ENCODE measurements at places on chromosomes 4 and X. TPM values are rescaled to one million over a fixed set of nuclear protein-coding genes. Genes with fewer than 3 reads are reported as not detected.
A peak's percentile ranks its signal among the peaks of the same experiment; 100 is the strongest.

Gene EPHA5
- total RNA-seq: 1.9 TPM

Gene GLUD2
- 0.33 TPM for total RNA-seq

- no peaks in the 10 kb centered on the region for H3K4me1 ChIP-seq
- H3K36me3 ChIP-seq: no peaks in the 10 kb centered on the region
- no peak overlapping the region for H3K27ac ChIP-seq
- H3K27me3 ChIP-seq: no peaks in the 10 kb centered on the region
Observed at GRCh38 chr4:170391066-170391740, 301.4 kb upstream of the AADAT start.

DNA sequence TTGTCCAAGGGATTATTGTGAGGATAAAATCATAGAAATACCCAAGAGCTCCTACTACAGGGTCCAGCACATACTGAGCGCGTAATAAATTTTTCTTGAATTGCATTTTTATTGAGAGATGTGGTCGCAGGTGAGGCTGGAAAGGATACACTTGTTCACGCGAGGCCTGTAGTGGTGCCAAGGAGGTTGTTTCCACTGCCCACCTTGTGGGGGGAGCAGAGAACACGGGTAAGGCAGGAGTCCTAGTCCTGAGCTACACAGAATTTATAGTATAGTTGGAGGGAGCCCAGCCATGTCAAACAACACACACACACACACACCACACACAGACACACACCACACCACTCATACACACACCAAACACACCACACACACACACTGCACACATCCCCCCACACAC lies 31.8 kb upstream of the CYP4V2 start:
- H3K36me3 ChIP-seq: no peaks in the 10 kb centered on the region
- DNase-seq: no peak
- H3K4me3 ChIP-seq: no peak overlapping the region
- H3K27me3 ChIP-seq: no peaks in the 10 kb centered on the region
- no peak overlapping the region for H3K27ac ChIP-seq

DNA sequence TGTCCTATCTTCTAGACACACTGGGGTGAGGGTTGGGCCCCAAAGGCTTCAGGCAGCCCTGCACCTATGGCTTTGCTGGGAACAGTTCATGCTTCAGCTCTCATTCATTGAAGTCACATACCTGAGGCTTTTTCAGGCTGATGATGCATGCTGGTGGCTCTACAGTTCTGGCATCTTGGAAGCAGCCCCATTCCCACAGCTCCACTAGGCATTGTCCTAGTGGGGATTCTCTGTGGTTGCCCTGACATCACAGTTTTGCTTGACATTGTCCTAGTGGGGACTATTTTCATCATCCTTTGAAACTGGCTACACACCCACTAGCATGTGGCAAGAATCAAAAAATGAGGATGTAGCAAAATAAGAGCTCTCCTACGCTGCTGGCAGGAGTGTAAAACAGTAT lies 37.7 kb upstream of the C4orf17 start:
- H3K27ac ChIP-seq: no peak overlapping the region
- H3K36me3 ChIP-seq: no peaks in the 10 kb centered on the region
- no peak for DNase-seq
- no peaks in the 10 kb centered on the region for H3K4me1 ChIP-seq
- no peak overlapping the region for H3K4me3 ChIP-seq
- H3K27me3 ChIP-seq: no peaks in the 10 kb centered on the region

DNA sequence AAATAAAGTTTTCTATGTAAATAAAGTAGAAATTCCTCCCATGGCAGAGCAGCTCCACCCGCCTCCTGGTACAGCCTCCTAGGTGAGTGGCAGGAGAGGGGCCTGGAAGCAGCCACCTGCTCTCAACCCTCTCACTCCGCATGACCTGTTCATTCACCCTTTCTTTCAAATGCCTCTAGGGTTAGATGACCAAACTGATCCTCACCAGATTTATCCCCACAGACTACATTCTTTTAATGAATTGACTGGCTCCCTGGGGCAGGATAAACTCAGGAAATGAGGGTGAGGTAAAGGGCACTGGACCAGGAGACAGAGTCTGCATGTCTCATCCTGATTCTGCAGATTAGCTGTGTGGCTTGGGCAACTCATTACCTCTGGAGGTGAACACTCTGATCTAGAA lies 32.6 kb upstream of the NKX6-1 start:
- H3K27me3 ChIP-seq: no peaks in the 10 kb centered on the region
- no peaks in the 10 kb centered on the region for H3K36me3 ChIP-seq
- H3K27ac ChIP-seq: peak overlapping the region; percentile 90
- no peak overlapping the region for H3K4me3 ChIP-seq
- H3K4me1 ChIP-seq: peaks cover 30% of the 10 kb centered on the region

DNA sequence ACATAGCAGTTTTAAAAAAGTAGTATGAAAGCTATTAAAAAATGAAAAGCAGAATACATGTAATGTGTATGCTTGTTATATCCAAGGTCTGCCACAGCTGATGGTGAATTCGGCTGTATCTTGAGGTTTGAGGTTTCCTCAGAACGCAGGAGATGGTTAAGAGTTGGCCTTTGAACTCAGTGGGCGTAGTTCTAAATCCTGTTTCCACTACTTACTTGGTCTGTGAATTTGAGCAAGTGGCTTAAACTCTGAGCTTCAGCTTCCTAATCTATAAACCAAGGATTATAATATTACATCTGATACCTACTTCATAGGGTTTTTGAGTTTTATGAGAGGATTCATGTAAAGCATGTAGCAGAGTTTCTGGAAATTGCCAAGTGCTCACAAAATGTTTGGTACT lies 125.2 kb downstream of the STIM2 start:
- H3K4me1 ChIP-seq: no peaks in the 10 kb centered on the region
- H3K27me3 ChIP-seq: no peaks in the 10 kb centered on the region
- DNase-seq: no peak
- H3K27ac ChIP-seq: no peak overlapping the region

- DNase-seq: no peak
- no peaks in the 10 kb centered on the region for H3K36me3 ChIP-seq
- no peak overlapping the region for H3K27ac ChIP-seq
- no peak overlapping the region for H3K4me3 ChIP-seq
- no peaks in the 10 kb centered on the region for H3K27me3 ChIP-seq
- H3K4me1 ChIP-seq: no peaks in the 10 kb centered on the region
Observed at GRCh38 chr4:116244771-116245170, 840.6 kb downstream of the TRAM1L1 start.
